ENCODE measurements at places on chromosomes 13 and 19.
A peak's percentile ranks its signal among the peaks of the same experiment; 100 is the strongest.

- DNase-seq: no peak
Observed at GRCh38 chr13:43475140-43475539, 311.6 kb downstream of the ENOX1 start.

GRCh38 chr19:35223862-35224505 lies 4.6 kb downstream of the FAM187B start:
- DNase-seq: no peak

DNA sequence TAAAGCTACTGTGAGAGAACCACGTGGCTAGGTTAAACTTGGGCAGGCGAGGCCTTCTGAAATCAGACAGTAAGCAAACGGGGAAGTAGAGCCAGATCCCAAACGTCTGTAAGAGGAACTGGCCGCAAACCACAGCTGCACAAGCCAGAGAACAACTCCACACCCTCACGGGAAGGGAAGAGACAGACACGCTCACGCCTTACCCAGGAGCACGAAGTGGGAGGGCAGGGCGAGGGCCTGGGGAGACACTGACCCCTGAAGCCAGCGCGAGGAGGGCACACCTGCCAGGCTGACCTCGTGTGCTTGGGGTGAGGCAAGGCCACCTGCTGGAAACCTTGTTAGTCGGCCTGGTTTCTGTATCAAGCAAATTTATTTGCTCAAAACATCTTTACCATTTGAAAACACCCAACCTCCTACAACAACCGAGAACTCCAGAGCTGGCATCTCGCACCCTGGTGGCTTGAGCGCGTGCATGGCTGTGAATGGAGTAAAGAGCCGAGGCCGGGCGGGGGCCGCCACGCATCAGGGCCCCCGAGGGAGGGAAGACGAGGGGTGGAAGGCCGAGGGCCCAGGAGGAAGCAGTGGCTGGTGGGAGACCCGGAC lies 7.3 kb downstream of the POLR2E start:
- DNase-seq: no peak

GRCh38 chr13:35787937-35788336 lies 311.4 kb upstream of the MAB21L1 start:
- no peak for DNase-seq

- no peak for DNase-seq
Observed at GRCh38 chr19:18414504-18415177, 4.6 kb upstream of the SSBP4 start.

- no peak for DNase-seq
Observed at GRCh38 chr19:5098646-5099045, 129.7 kb downstream of the KDM4B start.

DNA sequence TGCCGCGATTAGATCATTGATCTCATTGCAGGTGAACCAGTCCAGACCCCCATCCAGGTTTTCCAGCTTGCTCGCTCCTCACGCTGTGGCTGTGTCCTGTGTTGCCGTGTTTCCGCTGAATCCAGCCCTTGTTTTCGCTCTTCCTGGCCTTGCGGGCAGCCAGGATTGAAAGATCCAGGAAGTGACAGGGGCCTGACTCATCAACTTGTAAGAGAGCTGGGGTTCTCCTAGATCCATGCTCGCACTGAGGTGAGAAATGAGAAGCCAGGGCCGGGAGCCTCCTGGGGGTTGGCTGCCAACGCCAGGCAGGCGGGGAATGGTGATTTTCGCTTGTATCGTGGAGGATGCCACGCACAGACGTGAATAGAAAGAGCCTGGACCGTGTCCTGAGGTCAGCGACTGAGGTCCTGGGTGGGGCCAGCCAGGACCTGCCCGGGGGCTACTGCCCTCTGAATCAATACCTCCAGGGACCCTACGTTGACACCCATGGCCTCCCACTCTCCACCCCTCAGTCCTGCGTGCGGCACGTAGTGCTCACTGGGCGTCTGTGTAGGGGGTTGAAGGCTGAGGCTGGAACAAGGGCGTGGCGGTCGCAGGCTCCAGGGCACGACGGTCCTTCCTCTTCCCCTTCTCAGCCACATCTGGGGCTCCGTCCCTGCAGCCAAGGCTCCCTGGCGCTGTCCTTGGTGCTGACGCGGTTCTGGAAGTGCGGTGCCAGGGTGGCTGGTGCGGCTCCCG lies 7.3 kb upstream of the PTPRH start:
- DNase-seq: peak; percentile 96

GRCh38 chr13:60369242-60369641 lies 27.8 kb upstream of the TDRD3 start:
- no peak for DNase-seq

DNA sequence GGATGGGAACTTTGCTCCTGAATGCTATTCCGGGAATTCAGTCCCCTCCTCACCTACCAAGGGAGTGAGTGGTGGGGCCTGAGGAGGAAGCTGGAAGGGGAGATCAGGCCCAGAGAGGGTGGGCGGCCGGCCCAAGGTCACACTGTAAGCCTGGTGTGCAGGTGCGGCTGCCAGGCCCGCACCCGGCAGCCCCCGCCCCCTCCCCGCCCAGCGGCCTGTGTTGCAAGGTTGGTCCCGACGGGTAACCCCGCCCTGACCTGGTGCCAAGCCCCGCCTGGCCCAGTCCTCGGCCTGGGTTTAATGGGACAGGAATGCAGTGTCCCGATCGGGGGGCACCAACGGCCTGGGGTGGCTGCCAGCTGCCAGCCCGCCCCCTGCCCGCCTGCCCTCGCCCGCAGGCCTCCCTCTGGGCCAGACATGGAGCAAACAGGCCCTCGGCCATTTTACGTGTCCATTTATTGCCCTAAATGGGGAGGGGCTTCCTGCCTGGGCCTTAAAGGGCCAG lies 5.5 kb downstream of the ZBTB7A start:
- no peak for DNase-seq

- DNase-seq: peak; percentile 100
Observed at GRCh38 chr19:14529254-14530004, at the start of gene TECR. Gene TECR, plus strand, starts transcription at chr19:14529594. Its CDS starts 103 bp downstream, at chr19:14529697.

GRCh38 chr19:35436477-35437405 lies 11.3 kb upstream of the FFAR2 start:
- DNase-seq: no peak

- DNase-seq: no peak
Observed at GRCh38 chr13:50078895-50079654, 63.8 kb downstream of the KCNRG start.

DNA sequence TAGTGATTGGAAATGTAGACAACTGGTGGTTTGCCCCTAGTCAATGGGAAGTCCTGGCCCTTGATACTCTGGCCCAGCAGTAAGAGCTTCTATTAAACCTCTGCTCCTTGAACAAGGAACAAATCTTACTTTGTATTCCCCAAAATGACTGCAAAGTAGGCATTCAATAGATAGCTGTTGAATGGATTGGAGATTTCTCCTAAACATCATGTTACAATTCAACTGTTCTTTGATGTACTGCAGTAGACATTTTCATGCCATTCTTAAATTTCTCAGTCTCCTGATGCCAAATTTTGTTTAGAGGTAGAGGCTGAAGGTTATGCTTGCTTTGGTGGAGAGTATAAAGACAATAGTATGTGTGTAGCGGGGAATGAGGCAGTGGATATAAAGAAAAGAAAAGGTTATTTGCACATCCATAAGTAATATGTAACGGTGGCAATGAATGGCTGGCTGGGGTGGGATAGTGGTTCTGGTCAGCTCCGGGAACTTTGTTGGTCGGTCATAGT lies 12.8 kb downstream of the MIR17HG start:
- no peak for DNase-seq

DNA sequence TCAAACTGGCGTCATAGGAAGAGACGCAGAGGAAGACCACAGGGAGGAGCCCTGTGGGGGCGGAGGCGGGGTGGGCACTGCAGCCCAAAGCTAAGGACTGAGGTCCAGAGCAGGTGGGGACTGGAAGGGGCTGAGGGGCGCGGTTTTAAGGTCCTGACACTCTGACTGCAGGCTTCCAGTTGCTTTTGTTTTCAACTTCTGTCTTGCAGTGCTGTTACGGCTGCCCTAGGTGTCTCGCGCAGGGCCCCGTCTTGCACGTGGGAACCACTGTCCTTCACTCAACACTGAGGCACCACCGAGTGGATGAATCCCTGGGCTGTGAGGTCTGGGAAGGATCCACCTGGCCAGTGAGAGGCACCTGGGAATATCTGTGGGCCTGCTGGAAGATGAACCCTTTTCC lies 76.0 kb downstream of the TEX29 start:
- no peak for DNase-seq

DNA sequence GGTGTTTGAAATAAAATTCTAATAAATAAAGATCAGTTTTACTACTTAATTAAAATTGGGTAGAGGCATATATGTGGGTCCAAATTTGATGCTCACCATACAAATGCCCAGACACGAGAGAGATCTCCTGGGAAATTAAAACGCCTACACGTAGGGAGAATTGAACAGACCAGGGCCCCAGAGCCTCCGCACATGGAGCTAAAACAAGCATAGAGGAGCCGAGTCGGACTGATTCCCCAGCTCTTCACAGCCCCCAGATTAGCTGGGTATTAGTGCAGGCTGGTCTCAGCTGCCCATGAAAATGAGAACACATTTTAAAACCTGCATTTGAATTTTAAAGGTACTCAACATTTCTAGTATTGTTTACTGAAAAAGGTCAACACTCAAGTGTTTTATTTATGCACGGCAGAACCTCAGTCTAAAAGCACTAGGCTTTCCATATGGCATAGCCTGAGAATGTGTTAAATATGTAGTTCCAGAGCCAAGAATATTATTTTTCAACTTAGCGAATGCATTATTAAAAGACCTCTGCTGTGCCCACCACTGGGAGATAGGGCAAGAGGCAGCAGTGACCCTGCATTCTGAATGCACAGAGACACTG lies 344.8 kb downstream of the ENOX1 start:
- DNase-seq: no peak

- DNase-seq: no peak
Observed at GRCh38 chr19:38267761-38268483, 3.5 kb downstream of the SPINT2 start.
